ENCODE measurements at places on chromosomes 13 and 19.

GRCh38 chr13:63741029-63741813 lies 2325.6 kb upstream of the PCDH20 start:
- DNase-seq, result no peak

DNA sequence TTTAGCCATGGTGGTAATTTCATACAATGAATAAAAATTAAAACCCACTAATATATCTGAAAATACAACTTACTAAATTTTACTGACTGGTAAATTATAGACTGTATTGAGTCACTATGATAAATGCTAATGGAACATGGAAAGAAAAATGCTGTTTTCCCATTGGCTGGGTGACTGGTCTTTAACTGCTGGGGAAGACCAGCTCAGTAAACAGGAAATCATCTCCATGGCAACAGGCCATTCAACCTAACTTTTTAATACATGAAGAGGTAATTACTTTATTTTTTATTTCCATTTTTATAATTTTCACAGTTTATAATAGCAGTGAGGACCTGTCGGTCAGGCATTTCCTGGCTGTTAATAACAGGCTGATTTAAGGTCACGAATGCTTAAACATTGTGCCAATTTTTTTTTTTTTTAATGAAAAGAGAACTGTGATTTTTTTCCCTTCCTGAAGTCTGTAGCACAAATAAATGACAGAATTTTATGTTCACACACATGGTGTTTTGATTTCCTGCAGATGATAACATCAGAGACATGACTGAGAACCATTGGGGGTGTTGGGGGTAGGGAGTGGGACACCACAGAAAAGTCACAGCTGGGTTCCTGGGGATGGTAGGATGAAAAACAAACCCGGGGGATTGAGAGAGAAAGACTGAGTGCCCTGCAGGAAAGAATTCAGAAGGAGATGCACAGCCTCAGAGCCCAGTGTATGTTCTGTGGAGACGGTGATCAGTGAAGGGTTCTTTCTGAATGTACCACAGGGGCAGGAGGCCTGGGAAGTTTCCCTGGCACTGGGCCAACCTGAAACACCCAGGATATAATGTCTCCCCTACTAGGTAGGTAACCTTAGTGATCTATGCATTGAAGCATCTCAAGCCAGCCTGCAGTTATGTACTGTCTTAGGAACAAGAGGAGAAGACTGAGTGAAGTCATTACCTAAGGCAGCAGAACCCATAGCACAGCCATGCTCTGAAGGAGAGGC lies 297.1 kb downstream of the COG6 start:
- peak; percentile 89 for DNase-seq

- no peak for DNase-seq
Observed at GRCh38 chr13:71524613-71525304, 342.2 kb downstream of the DACH1 start.

DNA sequence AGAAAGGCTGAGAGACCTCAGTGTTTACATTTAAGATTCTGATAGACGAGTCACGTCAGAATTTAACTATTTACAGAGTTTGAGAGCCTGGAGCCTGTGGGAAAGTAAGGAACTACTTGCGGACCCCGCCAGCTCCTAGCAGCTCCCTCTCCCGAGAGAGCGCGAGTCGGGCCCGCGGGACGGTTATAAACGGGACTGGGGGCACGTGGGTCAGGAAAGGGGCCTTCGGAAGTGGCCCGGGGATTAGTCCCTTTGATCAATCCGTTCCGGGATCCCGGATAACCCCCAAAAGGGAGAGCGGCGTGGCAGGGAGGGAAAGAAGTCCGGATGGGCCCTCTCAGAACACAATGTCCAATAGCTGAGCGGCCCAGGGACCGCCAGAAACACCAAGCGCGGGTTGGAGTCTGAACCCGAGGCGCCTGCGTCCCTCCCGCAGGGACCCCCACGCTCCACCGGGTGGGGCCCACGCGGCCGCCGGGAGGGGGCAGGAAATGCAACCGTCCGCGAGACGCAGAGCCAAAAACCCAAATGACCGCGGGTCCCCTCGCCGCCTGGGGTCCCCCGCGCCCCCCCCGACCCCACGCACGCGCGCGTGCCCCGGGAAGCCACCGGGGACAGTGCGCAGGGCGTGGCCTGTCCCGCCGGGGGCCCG lies 3.6 kb downstream of the ZIC5 start:
- DNase-seq, result no peak

- no peak for DNase-seq
Observed at GRCh38 chr13:111857336-111857735, 209.6 kb upstream of the SOX1 start.

DNA sequence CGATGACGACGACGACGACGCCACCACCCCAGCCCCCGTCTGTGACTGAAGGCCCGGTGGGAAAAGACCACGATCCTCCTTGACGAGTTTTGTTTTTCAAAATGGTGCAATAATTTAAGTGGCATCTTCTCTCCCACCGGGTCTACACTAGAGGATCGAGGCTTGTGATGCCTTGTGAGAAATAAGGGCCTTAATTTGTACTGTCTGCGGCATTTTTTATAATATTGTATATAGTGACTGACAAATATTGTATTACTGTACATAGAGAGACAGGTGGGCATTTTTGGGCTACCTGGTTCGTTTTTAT lies 2.5 kb downstream of the KLF2 start:
- DNase-seq, result no peak

DNA sequence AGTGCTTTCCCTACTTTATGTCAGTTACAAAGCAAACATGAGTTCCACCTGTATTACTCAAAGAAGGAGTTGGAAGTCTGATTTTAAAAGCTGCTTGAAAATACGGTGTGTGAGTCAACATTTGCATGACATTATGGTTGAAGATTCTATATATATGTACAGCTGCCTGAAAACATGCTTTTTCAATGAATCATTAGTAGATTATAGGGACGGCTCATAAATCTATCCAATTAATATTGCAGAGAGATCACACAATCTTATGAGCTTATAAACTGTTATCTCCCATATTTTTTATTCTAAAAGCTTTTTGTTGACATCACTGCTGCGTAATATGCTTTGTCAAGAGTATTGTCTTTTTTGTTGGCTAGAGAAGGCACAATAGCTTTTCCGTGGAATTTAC lies 873.8 kb downstream of the SLITRK6 start:
- DNase-seq, result peak; percentile 3

DNA sequence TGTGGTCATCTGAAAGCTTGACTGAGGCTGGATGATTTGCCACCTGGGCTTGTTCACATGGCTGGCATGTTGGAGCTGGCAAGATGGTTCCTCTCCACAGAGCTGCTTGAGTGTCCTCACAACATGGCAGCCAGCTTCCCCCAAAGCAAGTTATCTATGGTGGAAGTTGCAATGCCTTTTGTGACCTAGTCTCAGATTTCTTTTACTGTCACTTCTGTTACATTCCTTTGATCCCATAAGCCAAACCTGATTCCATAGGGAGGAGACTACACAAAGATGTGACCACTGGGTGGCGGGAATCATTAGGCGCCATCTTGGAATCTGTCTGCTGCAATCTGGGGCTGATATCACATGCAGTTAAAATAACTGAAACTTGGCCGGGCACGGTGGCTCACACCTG lies 17.5 kb upstream of the LMTK3 start:
- DNase-seq, result no peak

GRCh38 chr13:65435590-65435989 lies 1794.5 kb downstream of the PCDH9 start:
- DNase-seq, result no peak

GRCh38 chr13:114258589-114258988 lies 22.8 kb upstream of the UPF3A start:
- no peak for DNase-seq

GRCh38 chr13:21594715-21595545 lies 9.0 kb downstream of the MICU2 start:
- DNase-seq, result no peak

DNA sequence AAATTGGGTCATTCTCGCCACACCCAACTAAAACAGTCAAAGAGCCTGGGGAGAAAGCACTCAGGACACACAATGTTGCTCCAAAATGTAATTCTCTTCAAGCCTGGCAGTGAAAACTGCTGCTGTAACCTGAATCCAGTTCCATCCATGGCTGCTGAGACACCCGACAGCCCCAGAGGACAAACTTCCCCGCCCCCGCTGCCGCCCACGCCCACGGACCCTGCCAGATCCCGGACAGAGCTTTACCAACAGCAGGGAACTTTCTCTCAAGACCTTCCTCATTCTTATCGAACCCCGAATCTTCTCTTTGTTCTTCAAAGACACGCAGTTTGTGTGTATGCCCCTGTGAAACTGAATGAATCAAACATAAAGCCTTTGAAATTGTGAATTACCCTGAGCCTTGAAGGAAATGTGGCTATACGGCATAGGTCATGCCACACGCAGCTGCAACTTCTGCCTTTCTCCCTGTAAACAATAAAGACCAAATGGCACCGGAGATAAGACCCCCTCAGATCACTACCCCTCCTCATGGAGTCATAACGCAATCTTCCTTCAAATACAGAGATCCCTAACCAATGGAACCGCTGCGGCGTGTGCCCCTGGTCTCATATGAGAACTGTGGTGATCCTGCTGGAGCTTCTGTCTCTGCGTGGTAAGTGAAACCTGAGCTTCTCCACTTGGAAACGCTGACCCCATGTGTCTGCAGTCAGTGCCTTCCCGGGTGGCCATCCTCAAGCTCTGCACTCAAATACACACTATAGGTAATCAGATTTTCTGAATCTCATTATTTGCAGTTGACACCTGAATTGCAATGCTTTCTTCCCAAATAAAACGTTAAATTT lies 4.8 kb upstream of the LAMP1 start:
- peak; percentile 32 for DNase-seq

- DNase-seq, result peak; percentile 13
Observed at GRCh38 chr13:60335531-60335930, 61.5 kb upstream of the TDRD3 start.

- DNase-seq, result peak; percentile 65
Observed at GRCh38 chr13:34364633-34365032, 546.7 kb downstream of the RFC3 start.

- DNase-seq, result no peak
Observed at GRCh38 chr19:18098891-18099622, 1.5 kb downstream of the MAST3 start.

GRCh38 chr13:108266321-108266990 lies 3.1 kb upstream of the TNFSF13B start:
- DNase-seq, result no peak

- peak; percentile 22 for DNase-seq
Observed at GRCh38 chr13:103788061-103788652, 721.9 kb upstream of the SLC10A2 start.

DNA sequence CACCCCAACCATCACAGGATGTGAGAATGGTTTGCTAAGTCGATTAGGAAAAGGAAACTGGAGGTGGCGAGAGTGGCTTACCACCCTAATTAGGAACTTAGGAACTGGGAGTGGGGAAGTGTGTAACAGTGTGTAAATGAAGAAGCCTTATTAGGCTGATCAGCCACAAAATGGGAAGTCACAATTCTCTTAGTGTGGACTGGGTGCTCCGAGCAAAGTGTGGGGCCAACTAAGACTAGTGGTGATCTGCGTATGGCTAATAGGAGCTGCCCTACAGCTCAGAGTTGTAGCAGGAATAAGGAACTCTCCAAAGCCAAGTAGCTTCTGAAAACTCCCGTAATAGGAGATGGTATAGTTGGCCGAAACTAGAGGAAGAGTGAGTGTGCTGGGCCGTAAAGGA lies 7.6 kb downstream of the SIGLEC11 start:
- peak; percentile 13 for DNase-seq

DNA sequence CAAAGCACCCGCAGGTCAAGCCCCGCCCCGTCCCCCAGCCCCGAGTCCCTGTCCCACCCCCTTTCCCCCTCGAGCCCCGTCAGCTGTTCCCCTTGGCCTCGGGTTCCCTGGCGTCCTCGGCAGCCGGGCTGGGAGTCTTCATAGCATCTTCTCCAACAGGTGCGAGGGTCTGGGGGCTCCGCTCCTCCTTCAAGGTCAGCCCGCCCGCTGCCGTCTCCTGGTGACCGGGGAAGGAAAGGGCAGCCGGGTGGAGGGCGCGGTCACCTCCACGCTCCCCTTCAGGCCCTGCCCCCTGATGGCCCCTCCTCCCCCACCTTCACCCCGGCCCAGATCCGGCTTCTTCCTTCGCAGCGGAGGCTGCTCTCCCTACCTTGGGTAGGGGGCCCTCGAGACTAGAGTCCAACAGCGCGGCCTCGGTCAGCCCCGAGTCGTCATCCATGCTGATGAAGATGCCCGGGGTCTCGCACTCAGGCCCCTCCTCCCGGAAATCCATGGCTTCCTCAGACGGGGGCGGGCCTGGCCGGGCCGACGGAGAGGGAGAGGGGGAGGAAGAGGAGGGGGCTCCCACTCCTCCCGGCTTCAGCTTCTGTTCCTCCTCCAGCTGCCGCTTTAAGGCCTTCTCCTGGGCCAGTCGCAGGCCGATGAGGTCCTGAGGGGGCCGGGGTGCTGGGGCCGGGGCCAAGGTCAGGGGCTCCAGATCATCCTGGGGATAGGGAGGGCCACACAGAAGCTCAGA lies 541 bp upstream of the RSPH6A start:
- DNase-seq, result no peak

DNA sequence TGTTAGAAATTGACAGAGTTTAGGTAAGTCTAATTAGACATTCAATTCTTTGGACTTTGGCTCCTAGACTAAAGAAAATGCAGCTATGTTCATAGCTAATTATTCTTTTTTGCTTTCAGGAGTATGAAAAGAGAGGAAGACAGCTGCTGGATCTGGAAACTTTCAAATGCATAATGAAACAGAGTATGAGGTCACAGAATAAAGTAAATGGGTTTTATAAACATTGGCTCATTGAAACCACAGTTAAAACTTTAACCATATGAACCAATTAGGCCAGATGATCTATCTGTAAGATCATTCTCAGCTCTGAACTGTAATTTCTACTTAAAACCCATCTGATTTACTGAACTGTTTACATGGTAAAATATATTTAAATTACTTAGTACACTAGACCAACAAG lies 82.7 kb downstream of the TEX26 start:
- no peak for DNase-seq

DNA sequence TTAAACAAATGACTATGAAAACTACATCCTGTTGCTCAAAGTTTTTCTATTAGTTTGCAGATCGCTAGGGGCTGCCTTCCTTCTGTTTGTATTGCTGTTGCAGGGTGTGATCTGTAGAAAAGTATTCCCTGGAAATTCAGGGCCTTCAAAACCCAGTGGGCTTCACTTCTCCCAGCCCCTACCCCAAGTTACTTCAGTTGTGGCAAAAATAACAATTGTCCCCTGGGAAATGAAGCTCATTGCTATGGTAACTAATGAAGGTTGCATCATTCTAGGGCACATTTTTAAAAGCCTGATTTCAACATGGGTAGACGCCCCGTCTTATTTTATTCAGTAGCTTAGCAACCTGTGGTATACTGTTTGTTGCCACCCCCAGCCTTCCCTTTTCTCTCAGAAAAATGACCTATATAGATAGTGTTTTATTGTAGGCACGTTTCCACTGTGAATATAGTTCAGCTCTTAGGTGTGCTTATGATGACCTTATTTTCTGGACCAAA lies 60.9 kb downstream of the WDFY2 start:
- DNase-seq, result peak; percentile 87

DNA sequence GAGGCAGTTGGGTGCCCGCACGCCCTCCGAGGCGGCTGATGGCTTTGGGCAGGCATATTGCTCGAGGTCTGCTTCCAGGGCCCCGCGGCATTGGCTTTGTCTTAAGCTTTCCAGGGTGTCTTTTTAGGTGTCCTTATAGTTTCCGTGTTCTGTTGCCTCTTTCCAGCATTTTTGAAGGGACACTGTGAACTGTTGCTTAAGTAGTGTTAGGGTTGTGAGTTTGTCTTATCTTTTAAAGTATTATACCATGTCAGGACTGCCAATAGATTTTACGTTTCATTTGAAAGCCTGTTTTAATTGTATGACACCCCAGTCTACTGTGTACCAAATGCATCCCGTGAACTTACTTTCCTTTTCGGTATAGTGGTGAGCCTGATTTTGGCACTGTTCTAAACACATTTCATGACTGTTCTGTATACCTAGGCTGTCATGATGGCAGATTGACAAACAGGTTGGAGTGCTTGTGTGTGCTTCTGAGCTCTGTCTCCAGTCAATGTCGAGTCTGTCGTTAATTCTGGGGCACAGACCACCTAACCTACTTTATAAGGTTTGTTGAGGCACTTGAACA lies 656 bp downstream of the PCCA start:
- DNase-seq, result peak; percentile 43

Measured in iris pigment epithelial cell (primary cell).